ENCODE measurements at places on chromosomes 6 and 20. TPM values are rescaled to one million over a fixed set of nuclear protein-coding genes. Genes with fewer than 3 reads are reported as not detected.

AGER gene
- total RNA-seq: 0.46 TPM

EEF1A2 gene
- 3.6 TPM for total RNA-seq

SIRT5 gene
- 11.1 TPM for total RNA-seq

PGC gene
- not detected for total RNA-seq

WDR27 gene
- total RNA-seq: 16.6 TPM

EFHC1 gene
- 17.9 TPM for total RNA-seq

KCNK16 gene
- total RNA-seq: not detected

PXDC1 gene
- total RNA-seq: 72.9 TPM

PRPH2 gene
- total RNA-seq: 0.30 TPM

SLA2 gene
- not detected for total RNA-seq

TRIM38 gene
- total RNA-seq: 8.1 TPM

ABT1 gene
- total RNA-seq: 24.7 TPM

CTAGE9 gene
- not detected for total RNA-seq

SIRPA gene
- 8.4 TPM for total RNA-seq

AVP gene
- not detected for total RNA-seq

ADGRB3 gene
- under 0.01 TPM for total RNA-seq

CENPW gene
- 28.9 TPM for total RNA-seq

NHLRC1 gene
- 2.6 TPM for total RNA-seq

COL20A1 gene
- total RNA-seq: not detected

TRIM31 gene
- total RNA-seq: not detected

ZFP57 gene
- total RNA-seq: not detected

ARG1 gene
- total RNA-seq: not detected

RAD21L1 gene
- total RNA-seq: not detected

KIF3B gene
- total RNA-seq: 23.6 TPM

FOXP4 gene
- total RNA-seq: 1.9 TPM

EMILIN3 gene
- total RNA-seq: under 0.01 TPM

UBD gene
- total RNA-seq: 0.32 TPM

GPSM3 gene
- total RNA-seq: 3.8 TPM

UBE2J1 gene
- 53.5 TPM for total RNA-seq

DCDC2 gene
- total RNA-seq: 0.15 TPM

COL10A1 gene
- total RNA-seq: not detected

NAPB gene
- 2.9 TPM for total RNA-seq

SIM1 gene
- total RNA-seq: under 0.01 TPM

TMEM217 gene
- total RNA-seq: 4.3 TPM

SAMD5 gene
- total RNA-seq: 3.2 TPM

BMP6 gene
- total RNA-seq: 248 TPM

TMEM151B gene
- under 0.01 TPM for total RNA-seq

IMPG1 gene
- under 0.01 TPM for total RNA-seq

KCNB1 gene
- under 0.01 TPM for total RNA-seq

NOX3 gene
- not detected for total RNA-seq

PPP1R3G gene
- 0.32 TPM for total RNA-seq

WFDC5 gene
- not detected for total RNA-seq

STMN3 gene
- 0.32 TPM for total RNA-seq

RHAG gene
- not detected for total RNA-seq

KIF25 gene
- not detected for total RNA-seq

JAG1 gene
- total RNA-seq: 98.8 TPM
